DND-41 (cell line): ENCODE measurements at places on chromosomes 4 and X.

DNA sequence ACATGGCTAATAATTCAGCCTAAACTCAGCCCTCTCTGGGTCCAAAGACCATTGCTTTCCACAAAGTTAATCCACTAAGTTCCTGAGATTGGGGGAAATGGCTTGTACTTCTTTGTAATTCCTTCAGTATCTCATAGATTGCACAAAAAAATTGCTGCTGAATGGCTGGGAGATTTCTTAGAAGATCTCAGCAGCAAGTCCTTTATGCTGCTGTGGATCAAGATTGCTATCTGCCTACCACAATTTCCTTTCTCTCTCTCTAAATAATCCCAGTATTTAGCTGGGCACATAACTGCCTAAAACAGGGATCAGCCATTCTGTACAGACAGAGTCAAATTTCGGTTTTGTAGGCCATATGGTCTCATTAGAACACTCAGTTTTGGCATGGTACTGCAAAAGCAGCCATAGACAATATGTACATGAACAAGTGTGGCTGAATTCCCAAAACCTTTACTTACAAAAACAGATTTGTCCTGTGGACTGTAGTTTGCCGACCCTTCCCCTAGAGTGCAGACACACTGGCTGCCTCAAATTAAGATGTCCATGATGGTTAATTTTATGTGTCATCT is 18.5 kb upstream of the HOPX start:
- H3K36me3 ChIP-seq, result no peaks in the 10 kb centered on the region
- DNase-seq, result no peak
- no peak overlapping the region for H3K27ac ChIP-seq

GRCh38 chr4:7414736-7415510 is 19.8 kb downstream of the PSAPL1 start:
- no peaks in the 10 kb centered on the region for H3K36me3 ChIP-seq
- no peak overlapping the region for H3K27ac ChIP-seq
- H3K27me3 ChIP-seq, result peaks cover 3% of the 10 kb centered on the region
- H3K4me3 ChIP-seq, result no peak overlapping the region
- no peak for DNase-seq
- H3K4me1 ChIP-seq, result no peaks in the 10 kb centered on the region

GRCh38 chr4:17664755-17665154 is 50.3 kb downstream of the MED28 start:
- H3K27me3 ChIP-seq, result no peaks in the 10 kb centered on the region
- no peaks in the 10 kb centered on the region for H3K4me1 ChIP-seq
- no peak overlapping the region for H3K27ac ChIP-seq
- no peaks in the 10 kb centered on the region for H3K36me3 ChIP-seq

DNA sequence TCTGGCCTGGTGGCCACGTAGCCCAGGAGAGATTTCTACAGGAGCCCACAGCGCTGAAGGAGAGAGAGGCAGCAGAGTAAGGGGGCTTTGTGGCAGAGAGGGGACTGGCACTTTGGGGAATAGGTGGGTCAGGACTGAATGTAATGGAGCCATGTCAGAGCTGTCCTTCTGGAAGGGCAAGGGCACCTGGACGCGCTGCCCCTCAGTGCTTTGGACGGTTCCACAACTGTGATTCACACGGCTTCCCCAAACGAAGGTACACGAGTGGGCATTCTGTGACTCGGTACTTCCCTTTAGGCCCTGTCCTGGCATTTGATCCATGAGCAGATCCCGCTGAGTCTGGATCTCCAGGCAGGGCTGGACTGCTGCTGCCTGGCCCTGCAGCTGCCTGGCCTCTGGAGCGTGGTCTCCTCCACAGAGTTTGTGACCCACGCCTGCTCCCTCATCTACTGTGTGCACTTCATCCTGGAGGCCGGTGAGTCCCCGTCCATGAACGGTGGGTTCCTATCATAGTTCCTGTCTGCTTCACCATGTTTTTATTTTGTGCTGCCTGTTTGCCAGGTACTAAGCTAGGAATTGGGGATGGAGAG is 35.2 kb upstream of the MSANTD1 start:
- H3K4me3 ChIP-seq, result no peak overlapping the region
- no peak for DNase-seq
- peaks cover 81% of the 10 kb centered on the region for H3K36me3 ChIP-seq
- no peaks in the 10 kb centered on the region for H3K4me1 ChIP-seq
- H3K27me3 ChIP-seq, result no peaks in the 10 kb centered on the region

- H3K27me3 ChIP-seq, result no peaks in the 10 kb centered on the region
- H3K36me3 ChIP-seq, result no peaks in the 10 kb centered on the region
These were observed 404.0 kb upstream of the F9 start for GRCh38 chrX:139126493-139126892.

DNA sequence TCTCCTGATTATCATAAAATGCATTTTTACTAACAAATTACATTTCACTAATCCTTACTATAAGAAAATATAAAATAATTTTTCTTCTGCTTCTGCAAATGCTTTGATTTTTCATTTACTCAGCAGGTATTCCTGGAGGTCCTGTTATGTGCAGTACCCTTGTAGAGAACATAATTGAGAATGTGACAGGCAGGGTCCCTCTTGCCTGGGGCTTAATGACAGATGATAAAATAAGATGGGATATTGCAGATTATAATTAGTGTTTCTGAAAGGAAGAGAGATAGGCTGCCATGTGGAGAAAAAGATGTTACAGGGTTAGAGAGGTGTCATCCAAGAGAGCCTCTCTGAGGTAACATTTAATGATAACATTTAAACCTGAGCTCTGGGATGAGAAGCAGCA is 128.9 kb downstream of the MAD2L1 start:
- H3K36me3 ChIP-seq, result no peaks in the 10 kb centered on the region
- DNase-seq, result no peak
- no peak overlapping the region for H3K27ac ChIP-seq
- no peak overlapping the region for H3K4me3 ChIP-seq

DNA sequence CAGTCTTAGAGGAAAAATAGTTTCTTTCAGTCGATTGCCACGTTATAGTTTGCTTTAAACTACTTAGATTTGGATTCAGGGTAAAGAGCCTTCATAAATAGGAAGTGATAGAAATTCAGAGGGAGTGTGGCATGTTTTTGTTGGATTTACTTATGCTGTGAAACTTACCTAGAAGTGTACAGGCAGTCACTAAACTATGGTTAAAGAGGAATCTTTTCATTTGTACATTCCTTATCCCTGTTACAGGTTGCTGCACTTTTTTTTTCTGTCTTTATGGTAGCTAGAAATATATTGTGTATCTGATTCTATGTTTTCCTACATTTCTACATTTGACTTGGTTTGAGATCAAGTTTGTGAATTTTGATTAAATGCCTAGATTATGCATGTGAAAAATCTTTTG is 19.1 kb downstream of the WWC2 start:
- H3K36me3 ChIP-seq, result no peaks in the 10 kb centered on the region
- no peak overlapping the region for H3K4me3 ChIP-seq

- no peak overlapping the region for H3K4me3 ChIP-seq
- no peak for DNase-seq
- no peak overlapping the region for H3K27ac ChIP-seq
- H3K4me1 ChIP-seq, result no peaks in the 10 kb centered on the region
- H3K27me3 ChIP-seq, result no peaks in the 10 kb centered on the region
These were observed 32.4 kb downstream of the KLHL8 start for GRCh38 chr4:87188048-87188447.

GRCh38 chr4:118265312-118266144 is 87.3 kb downstream of the PRSS12 start:
- H3K4me3 ChIP-seq, result no peak overlapping the region
- no peaks in the 10 kb centered on the region for H3K36me3 ChIP-seq
- DNase-seq, result no peak
- H3K27me3 ChIP-seq, result no peaks in the 10 kb centered on the region

GRCh38 chrX:48522291-48522690 is 683 bp downstream of the EBP start:
- peaks cover 20% of the 10 kb centered on the region for H3K36me3 ChIP-seq
- H3K4me3 ChIP-seq, result peak overlapping the region; percentile 52; the same call in 1 of the 2 replicates
- no peaks in the 10 kb centered on the region for H3K27me3 ChIP-seq
- no peak for DNase-seq
- H3K4me1 ChIP-seq, result peaks cover 37% of the 10 kb centered on the region

- no peaks in the 10 kb centered on the region for H3K27me3 ChIP-seq
- H3K4me1 ChIP-seq, result no peaks in the 10 kb centered on the region
- no peaks in the 10 kb centered on the region for H3K36me3 ChIP-seq
These were observed 127.4 kb downstream of the TET2 start for GRCh38 chr4:105274090-105274489.

- H3K36me3 ChIP-seq, result no peaks in the 10 kb centered on the region
- no peaks in the 10 kb centered on the region for H3K27me3 ChIP-seq
- DNase-seq, result no peak
These were observed 205.3 kb upstream of the CLNK start for GRCh38 chr4:10889819-10890218.

DNA sequence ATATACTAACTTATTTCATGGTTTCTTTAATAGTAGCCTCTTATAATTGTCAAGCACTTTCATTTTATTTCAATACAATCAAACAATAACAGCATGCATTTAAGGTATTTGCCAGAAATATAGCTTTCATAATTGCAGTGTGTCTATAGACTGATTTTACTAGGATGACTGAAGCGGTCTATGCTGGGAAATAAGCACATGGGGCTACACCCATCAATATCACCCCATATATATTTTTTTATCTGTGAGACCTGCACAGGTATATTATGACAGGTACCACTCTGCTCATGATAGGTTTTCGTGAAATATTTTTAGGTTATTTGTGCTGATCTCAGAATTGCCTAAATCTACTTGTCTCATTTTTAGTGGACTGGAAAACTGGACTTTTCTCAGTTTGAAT is 229.1 kb upstream of the PITX2 start:
- no peaks in the 10 kb centered on the region for H3K4me1 ChIP-seq
- H3K27me3 ChIP-seq, result no peaks in the 10 kb centered on the region
- no peak overlapping the region for H3K4me3 ChIP-seq
- H3K27ac ChIP-seq, result no peak overlapping the region

GRCh38 chrX:152428120-152428519 is 23.0 kb downstream of the GABRA3 start:
- no peaks in the 10 kb centered on the region for H3K36me3 ChIP-seq
- H3K4me3 ChIP-seq, result no peak overlapping the region
- no peak for DNase-seq
- H3K4me1 ChIP-seq, result no peaks in the 10 kb centered on the region

DNA sequence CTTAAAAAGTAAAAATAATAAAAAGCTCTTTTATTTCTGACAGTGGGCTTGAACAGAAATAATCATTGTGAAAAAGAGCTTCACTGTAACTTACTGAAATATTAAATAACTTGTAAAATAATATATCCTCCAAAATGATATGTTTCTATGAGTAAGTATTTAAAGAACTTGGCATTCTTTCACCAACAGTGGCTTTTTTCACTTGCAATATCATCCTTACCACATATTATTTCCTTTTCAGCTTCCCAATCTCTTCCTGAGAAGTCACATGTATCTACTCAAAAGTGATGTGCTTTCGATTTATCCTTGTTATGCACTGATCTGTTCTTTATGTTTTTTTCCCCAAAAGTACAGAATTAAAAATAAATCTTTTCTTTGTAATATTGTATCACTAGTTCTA is 2.2 kb upstream of the PCDH18 start:
- H3K36me3 ChIP-seq, result no peaks in the 10 kb centered on the region
- no peak overlapping the region for H3K4me3 ChIP-seq
- no peak for DNase-seq
- no peak overlapping the region for H3K27ac ChIP-seq
- H3K27me3 ChIP-seq, result no peaks in the 10 kb centered on the region

- H3K27ac ChIP-seq, result no peak overlapping the region
- H3K4me3 ChIP-seq, result no peak overlapping the region
- no peaks in the 10 kb centered on the region for H3K4me1 ChIP-seq
- H3K36me3 ChIP-seq, result peaks cover 5% of the 10 kb centered on the region; the same call in 1 of the 2 replicates
- no peak for DNase-seq
These were observed 49.0 kb downstream of the TBC1D19 start for GRCh38 chr4:26632916-26633315.

GRCh38 chr4:177557416-177557815 is 115.2 kb upstream of the AGA start:
- no peak overlapping the region for H3K27ac ChIP-seq
- no peaks in the 10 kb centered on the region for H3K36me3 ChIP-seq
- no peak for DNase-seq
- no peaks in the 10 kb centered on the region for H3K27me3 ChIP-seq
- no peaks in the 10 kb centered on the region for H3K4me1 ChIP-seq
